ENCODE measurements at places on chromosomes 6 and 20.

DNA sequence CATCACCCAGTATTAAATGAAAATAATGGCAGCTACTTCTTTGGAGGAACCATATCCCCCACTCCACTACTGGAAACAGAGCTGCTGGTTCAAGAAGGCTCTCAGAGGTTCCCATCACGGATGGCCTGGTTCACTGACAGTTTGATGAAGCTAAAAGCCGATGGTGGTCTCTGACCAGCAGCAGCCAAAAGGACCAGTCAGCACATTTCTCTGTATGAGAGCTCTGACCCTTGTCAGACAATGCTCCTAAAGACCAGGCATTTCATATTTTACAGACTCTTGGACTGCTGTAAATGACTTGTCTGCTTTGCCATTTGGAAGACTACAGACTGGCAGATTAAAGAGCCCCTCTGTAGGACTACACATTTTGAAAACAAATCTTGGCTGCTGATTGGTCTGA lies 16.6 kb downstream of the PRKN start:
- DNase-seq: no peak

DNA sequence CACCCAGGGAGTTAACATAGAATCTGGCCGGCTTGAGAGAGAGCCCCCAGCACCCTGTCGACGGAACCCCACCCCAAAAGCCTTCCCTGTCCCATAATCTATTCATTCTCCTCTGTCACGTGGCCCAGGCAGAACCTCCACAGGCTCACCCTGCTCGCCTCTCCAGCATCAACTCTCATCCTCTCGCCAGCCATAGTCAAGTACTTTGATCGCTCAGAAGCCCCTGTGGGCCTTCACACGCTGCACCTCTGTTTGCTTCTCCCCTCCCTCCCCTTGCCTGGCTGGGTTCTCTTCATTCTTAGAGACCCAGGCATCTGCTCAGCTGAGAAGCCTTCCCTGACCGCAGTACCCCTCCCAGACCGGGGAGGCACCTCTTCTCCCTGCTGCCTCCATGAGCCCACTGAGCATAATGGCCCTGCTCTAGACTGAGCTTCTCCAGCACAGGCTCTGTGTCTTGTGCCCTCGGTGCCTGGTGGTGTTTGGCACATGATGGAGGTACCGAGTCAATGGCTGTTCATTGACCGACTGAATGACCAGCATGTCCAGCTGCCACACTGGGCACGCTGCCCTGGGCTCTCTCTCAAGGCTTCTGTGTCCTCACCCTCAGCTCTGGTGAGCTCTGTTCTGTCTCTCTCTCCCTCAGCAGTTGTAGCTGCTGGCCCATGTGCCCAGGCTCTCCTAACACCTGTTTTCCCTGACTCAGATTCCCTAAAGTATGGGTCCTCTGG lies 33.7 kb downstream of the PKIG start:
- peak; percentile 14 for DNase-seq

GRCh38 chr6:162234631-162235030 lies 492.9 kb downstream of the PRKN start:
- DNase-seq: no peak

- DNase-seq: no peak
Observed at GRCh38 chr6:119562168-119562567, 212.6 kb upstream of the MAN1A1 start.

- DNase-seq: no peak
Observed at GRCh38 chr20:44182135-44182765, 4.7 kb downstream of the JPH2 start.

GRCh38 chr6:29845405-29846006 lies 17.9 kb downstream of the HLA-G start:
- DNase-seq: no peak

DNA sequence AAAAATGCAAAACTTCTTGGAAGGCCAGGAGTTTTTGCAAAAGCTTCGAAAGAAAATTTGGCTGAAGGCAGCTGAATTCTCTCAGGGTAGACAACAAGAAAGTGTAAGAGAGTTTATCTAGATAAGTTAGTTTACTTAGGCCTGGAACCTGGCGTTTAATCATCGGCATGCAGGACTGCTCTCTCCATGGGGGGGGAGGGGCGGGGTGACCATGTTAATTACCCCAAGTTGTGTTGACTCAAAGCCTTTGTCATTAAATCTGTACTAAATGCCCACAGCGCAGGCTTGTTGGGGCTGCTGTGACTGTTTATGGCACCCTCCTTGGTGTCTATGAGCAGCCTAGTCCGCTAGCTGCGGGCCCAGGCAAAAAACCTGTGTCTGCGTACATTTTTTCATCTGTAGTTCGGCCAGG lies 20.1 kb upstream of the ZNF451 start:
- no peak for DNase-seq

DNA sequence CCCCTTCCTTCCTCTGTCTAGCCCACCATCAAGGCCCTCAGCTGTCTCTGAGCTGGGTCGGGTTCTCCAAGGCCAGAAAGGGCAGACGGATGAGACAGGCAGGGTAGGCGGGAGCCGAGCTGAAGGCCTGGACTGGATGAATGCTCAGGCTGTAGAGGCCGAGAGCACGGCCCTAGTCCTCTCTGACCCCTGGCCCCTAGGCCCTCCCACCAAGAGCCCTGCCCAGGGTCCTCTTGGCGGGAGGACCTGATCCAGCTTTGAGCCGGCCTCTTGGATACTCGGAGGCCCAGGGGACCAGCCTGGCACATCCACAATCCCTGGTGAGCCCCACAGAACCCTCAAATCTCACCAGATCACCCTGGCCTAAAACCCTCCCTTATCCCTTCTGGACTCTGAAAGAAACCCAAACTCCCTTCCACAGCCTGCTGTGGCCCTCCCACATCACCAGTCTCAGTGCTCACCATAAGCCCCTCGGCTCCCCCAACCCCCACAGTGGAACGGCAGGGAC lies 8.2 kb downstream of the ADISSP start:
- no peak for DNase-seq

- no peak for DNase-seq
Observed at GRCh38 chr20:36181934-36182603, 27.5 kb downstream of the EPB41L1 start.

GRCh38 chr20:32438331-32438858 lies 80.3 kb downstream of the ASXL1 start:
- no peak for DNase-seq

GRCh38 chr6:2891768-2892170 lies 11.3 kb downstream of the SERPINB9 start:
- peak; percentile 82 for DNase-seq

DNA sequence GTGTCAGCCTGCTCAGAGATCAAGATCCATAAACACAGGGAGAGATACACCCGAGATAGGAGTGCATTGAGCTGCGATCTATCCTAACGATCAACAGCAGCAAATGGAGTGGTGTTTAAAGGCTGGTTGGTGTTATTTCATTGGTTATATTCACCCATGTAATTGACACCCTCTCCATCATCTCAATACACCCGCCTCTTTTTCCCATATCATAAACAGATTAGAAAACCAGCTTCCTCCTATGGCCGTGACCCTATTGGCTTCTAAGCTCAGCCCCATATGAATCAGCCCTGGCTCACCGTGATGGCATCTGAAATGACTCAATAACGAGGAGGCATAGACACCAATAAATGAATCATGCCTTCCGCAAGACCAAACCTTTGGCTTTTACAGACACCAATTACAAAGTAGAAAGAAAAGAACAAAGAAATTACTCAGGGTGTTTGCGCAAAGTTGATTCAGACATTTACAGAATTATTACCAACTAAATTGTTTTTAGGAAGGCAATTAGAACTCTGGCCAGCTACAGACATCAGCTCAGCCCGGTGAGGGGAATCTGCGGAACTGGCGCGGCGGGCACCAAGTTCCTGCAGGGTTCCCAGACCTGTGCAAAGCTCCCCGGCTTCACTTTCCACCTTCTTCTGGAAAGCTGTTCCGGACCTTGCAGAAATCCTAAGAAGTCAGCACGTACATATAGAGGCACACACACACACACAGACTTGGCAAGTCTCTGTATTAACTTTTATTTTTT lies 11.5 kb downstream of the PMEPA1 start:
- DNase-seq: no peak

DNA sequence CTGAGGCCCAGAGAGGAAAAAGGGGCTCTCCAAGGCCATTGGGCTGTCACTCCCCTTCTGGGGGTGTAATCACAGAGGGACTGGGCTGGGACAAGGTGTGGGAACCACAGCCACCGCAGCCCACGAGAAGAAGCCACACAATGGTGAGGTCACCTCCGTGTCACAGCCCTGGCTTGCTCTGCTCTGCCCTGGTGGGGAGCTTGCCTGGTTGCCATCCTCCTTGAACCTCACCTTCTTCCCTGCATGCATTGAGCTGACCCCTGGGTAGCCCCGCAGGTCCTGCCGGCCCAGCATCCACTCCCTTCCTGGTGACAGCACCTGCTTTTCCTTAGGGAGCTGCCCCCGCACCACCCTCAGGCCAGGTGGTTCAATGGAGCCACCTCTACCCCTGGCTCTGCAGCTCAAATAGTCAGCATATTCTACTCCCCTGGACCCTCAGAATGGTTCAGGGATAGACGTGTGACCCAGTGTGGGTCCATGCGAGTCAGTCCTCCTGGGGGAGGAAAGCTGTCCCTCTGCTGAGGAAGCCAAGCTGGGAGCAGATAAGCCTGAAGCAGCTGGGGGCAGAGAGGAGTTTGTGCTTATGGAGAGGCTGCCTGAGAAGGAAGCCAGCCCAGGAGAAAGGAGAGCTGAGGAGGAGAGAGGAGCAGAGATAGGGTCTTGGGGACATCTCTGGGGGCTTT lies 21.3 kb downstream of the RBM38 start:
- peak; percentile 36 for DNase-seq

GRCh38 chr20:62359043-62359490 lies 8.0 kb downstream of the LAMA5 start:
- no peak for DNase-seq

DNA sequence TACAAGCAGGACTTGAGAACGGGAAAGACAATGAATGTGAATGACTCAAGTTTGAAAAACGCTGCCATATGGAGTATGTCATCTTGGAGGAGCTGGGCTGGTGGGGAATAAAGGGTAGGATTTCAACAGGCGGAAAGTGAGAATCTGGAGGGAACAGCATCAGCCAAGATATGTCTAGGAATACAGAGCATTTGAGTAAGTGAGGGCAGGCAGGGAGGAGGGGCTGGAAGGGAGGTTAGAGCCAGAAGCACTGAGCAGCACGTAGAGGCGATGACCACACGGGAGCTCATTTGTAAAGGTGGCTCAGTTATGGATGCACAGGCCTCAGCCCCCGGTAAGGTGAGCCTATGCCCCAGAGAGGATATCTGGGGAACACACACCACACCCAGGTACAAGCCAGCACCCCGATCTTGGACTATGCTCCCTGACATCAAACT lies 115.1 kb downstream of the ZMYND8 start:
- no peak for DNase-seq

DNA sequence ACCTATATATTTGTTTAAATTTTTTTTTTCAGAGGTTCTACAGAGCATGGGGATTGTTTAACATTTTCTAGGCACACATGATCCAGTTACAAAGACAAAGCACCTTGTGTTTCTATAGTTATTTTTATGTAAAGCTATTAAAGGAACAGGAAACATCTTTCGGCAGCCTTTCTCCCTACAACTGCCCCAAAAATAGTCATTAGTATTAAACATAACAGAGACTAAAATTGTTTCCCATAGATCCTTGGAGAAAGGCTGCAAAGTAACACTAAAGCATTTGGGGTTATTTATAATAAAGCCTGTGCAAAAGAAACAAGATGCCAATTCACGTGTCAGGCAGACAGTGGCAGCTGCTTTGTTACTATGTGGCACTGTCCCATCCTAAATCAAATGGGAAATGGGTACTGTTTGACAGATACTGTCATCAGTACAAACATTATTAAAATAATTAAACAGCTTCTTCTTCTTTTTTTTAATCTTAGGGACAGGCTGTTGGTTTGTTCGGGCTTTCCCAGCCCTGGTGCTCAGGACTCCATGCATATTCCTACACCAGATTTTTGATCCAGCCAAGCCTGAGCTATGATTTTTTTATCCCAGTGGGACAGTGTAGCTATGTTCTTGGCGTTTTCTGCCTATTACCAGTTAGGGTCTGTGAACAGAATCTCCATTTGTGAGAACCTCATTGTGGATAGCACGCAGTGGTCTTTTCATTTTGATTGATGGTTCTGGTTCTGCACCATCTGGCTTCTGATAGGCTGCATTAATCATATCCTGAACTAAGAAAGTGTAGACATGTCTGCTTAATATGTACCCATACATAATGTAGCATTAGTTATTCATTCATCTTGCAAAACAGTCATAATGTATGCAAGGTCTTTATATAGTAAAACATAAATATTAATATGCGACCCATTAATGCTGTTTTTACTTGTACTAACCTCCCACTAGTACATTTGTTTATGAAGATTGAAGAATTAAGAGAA lies 460.4 kb upstream of the SOX4 start:
- DNase-seq: no peak

GRCh38 chr6:146194434-146194833 lies 165.6 kb downstream of the GRM1 start:
- DNase-seq: no peak

DNA sequence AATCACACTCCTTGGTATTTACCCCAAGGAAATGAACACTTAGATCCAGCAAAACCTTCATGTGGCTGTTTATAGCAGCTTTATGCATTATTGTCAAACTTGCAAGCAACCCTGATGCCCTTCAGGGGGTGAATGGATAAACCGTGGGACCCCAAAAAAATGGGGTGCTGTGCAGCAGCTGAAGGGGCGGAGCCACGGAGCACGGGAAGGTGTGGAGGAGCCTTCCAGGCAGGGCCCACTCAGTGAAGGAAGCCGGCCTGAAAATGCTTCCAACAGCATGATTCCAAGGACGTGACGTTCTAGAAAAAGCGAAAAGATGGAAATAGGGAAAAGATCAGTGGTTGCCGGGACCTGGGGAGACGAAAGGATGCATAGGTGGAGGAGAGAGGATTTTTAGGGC lies 25.6 kb upstream of the FRMD1 start:
- DNase-seq: peak; percentile 10

GRCh38 chr20:34260208-34260942 lies 19.2 kb downstream of the ASIP start:
- DNase-seq: no peak

DNA sequence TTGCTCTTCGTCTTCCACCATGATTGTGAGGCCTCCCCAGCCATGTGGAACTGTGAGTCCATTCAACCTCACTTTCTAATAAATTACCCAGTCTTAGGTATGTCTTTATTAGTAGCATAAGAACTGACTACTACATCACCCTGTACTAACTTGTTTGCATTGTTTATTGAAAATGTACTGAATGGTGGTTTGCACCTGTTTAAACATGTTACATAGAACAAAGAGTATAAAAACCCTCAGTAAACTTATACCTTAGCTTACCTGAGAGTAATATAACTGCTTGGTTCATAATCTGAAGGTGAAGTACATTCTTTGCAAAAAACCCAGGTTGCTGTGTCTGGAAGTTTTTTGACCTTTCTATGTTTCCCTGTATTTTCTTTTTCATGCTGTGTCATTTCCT lies 777.8 kb downstream of the TBC1D32 start:
- no peak for DNase-seq

DNA sequence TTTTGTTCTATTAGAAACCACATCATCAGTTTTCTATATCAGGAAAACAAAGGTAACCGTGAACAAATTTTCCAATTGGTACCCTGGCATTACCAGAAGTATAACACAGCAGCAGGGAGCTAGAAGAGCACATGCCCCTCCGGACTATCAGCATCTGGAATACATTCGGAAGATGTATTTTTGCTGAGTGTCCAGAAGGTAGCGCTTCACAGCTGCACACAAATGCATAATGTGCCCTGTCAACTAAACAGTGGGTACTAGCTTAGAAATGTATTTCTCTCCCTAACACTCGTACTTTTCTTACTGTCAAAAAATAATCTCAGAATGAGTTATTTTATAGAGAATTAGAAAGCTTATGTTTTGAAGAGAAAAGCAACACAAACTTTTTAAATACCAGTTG lies 77.6 kb downstream of the HUS1B start:
- DNase-seq: no peak

- DNase-seq: no peak
Observed at GRCh38 chr6:168658059-168658458, 217.1 kb downstream of the SMOC2 start.

All from CD4-positive, alpha-beta T cell treated with Interleukin-15 for 1 hour (primary cell).